ENCODE measurements at places on chromosomes 2 and 18. TPM values are rescaled to one million over a fixed set of nuclear protein-coding genes. Genes with fewer than 3 reads are reported as not detected.
A peak's percentile ranks its signal among the peaks of the same experiment; 100 is the strongest.

The ABCG8 gene
- not detected for total RNA-seq

The APCDD1 gene
- total RNA-seq, result 73.2 TPM

The DNAJC5G gene
- total RNA-seq, result 0.59 TPM

The FAM228A gene
- 0.51 TPM for total RNA-seq

The ST6GAL2 gene
- total RNA-seq, result 0.67 TPM

The NETO1 gene
- not detected for total RNA-seq

The DES gene
- total RNA-seq, result 12,280 TPM

The FER1L5 gene
- not detected for total RNA-seq

The CCDC74A gene
- 3.9 TPM for total RNA-seq

The SLC14A1 gene
- total RNA-seq, result 23.9 TPM

The SP5 gene
- total RNA-seq, result 0.33 TPM

The LOXHD1 gene
- total RNA-seq, result not detected

The YES1 gene
- total RNA-seq, result 20.3 TPM

The C1GALT1C1L gene
- total RNA-seq, result 0.98 TPM

The HNMT gene
- total RNA-seq, result 8.0 TPM

The NEU2 gene
- not detected for total RNA-seq

The LCLAT1 gene
- 13.2 TPM for total RNA-seq

The MC4R gene
- total RNA-seq, result not detected

The CCDC68 gene
- total RNA-seq, result 8.0 TPM

GRCh38 chr18:79070486-79070885 is 1.3 kb downstream of the ATP9B start:
- DNase-seq, result no peak

GRCh38 chr2:78967294-78967693 is 58.2 kb upstream of the REG3G start:
- no peak for DNase-seq

- no peak for DNase-seq
These were observed 27.9 kb upstream of the PTMA start for GRCh38 chr2:231680285-231680991.

DNA sequence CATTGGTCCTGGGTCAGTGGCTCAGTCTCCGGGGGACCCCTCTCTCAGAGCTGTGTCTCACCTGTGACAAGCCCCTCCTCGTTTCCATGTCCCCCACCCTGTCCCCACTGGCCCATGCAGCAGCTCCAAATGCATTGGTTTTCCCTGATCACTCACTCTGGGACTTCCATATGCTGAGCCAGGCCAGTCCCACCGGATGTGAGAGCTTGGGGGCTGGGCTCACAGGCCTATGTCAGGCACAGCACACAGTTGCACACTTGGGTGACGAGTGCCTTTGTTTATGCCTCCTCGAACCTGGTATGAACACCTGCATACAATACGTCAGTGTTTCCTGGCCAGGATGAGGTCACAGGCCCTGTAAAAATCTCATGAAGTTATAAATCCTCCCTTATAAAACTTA is 232.5 kb downstream of the TFCP2L1 start:
- no peak for DNase-seq

- DNase-seq, result no peak
These were observed 6.8 kb downstream of the PPP1CB start for GRCh38 chr2:28758459-28758858.

GRCh38 chr2:174492963-174493431 is 6.2 kb upstream of the GPR155 start:
- DNase-seq, result no peak

- DNase-seq, result no peak
These were observed 92.5 kb downstream of the FHOD3 start for GRCh38 chr18:36389811-36390581.

- no peak for DNase-seq
These were observed 26.8 kb downstream of the RUFY4 start for GRCh38 chr2:218095853-218096252.

GRCh38 chr2:213429516-213429915 is 145.3 kb downstream of the SPAG16 start:
- DNase-seq, result no peak

GRCh38 chr2:203819434-203820133 is 48.0 kb upstream of the CTLA4 start:
- DNase-seq, result no peak

- no peak for DNase-seq
These were observed 20.6 kb upstream of the ST8SIA3 start for GRCh38 chr18:57331718-57332117.

DNA sequence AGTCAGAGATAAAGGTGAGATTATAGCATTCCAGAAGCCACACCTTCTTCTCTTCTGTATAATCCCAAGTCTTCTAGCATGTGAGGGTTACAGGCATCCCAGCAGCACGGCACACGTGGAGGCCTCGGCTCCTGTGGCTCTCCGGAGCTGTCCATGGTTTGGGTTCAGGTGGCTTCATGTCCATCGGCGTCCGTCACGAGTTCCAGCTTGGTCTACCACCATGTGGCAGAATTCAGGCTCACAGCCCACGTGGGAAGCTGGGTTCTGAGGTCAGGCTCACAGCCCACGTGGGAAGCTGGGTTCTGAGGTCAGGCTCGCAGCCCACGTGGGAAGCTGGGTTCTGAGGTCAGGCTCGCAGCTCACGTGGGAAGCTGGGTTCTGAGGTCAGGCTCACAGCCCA is 378.3 kb upstream of the SALL3 start:
- no peak for DNase-seq

DNA sequence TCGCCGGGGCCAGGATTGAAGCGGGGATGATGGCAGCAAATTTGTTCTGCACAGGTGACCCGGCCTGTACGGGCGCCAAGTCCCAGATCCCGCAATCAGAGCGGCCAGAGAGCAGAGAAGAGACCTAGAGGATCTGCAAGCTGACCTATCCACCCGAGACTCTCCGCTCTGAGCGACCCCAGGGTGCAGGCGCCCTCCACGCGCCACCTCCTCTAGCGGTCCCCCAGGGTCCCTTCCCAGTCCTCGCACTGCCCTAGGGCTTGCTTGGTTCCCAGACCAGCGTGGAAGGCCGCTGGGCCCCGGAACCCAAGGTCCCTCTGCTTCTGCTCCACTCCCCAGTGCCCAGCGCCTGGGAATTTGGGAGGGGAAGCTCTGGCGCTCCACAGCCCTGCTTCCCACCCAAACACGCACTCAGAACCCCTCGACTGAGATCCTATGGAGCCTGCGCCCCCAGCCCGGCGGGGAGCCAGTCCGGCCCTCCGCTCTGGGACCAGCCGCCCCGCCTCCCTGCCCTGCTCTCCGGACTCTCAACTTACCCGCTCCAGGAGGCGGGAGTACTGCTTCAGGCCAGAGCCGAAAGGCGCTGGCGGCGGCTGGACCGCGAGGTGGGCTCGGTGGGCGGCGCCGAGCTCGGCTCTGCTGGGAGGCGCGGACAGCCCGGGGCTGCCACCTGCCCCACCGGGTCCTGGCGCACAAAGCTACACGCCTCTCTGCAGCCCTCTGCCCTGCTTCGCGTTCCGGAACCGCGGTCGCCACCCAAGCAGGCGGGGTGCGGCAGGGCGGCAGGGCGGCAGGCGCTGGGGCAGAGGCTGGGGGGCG is 3.0 kb upstream of the SIX3 start:
- DNase-seq, result no peak

- DNase-seq, result no peak
These were observed 45.3 kb upstream of the UGP2 start for GRCh38 chr2:63796366-63796765.

- no peak for DNase-seq
These were observed 30.3 kb downstream of the MGAT5 start for GRCh38 chr2:134284119-134284670.

- no peak for DNase-seq
These were observed 27.3 kb downstream of the RPL37A start for GRCh38 chr2:216525972-216526371.

DNA sequence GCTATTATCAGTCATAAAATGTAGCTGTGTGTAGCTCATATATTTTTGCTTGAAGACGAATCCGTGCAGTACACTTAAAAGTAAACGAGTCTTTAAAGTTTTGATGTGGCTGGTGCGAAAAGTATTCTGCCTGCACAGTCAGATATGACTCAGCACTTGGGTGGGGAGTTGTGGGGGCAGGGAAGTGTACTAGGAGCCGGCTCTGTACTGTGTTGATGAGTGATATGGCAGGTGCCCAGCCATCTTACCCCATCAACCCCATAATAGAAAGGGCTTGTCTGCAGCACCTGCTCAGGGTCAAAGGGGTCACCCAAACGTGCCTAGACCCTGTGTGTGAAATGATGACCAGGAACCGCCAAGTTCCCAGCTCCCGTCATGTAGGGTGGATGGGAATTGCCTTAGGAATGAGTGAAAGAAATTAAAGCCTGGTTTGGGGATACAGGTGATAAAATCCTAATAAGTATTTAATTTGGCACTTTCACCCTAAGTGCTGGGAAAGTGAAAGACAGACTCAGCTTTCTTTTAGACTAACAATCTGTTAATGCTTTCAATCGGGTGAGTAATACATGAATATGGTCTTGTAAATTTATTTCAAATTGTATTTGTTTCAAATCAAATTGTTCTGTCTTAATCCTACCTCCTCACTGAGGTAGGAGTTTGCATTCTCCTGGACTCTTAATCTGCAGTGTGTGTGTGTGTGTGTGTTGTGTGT is 48.0 kb downstream of the BCL2L11 start:
- no peak for DNase-seq

- no peak for DNase-seq
These were observed 13.0 kb downstream of the MTERF4 start for GRCh38 chr2:241088791-241089732.

GRCh38 chr2:227817850-227818674 is 4.4 kb downstream of the CCL20 start:
- DNase-seq, result peak; percentile 99

DNA sequence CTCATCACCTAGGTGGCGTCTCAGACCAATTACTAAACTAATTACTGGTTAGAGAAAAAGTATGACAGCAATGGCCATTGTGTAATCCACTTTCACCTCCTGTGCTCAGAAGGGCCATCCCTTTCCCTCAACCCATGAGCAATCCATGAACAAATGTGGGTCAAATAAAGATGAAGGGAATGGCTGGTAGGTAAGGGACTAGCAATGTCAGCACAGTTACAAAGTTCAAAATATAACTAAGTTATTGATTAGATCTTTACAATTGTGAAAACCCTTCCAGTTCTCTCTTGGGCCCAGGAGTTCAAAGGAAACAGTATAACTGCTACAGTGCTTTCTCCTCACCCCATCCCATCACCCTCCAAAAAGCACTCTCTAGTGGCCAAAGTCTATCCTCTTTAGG is 98.3 kb downstream of the DTNA start:
- DNase-seq, result no peak

DNA sequence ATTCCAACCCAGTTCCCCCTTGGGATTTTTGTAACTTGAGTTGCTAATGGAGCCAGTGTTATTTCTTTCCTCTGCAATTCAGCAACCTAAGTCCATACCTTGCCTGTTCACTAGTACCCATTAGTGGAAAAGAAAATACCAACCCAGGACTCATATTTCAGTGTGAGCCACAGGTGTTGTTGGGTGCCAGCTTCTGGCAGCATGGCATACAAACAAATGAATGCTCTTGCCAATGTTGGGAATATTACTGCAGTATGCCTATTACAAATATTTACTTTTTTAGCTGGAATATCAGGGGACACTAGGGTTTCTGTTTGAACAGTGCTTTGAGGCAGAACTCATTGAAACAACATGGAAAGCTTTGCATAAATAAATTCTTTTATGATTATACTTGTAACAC is 130.2 kb downstream of the NCKAP5 start:
- DNase-seq, result no peak

DNA sequence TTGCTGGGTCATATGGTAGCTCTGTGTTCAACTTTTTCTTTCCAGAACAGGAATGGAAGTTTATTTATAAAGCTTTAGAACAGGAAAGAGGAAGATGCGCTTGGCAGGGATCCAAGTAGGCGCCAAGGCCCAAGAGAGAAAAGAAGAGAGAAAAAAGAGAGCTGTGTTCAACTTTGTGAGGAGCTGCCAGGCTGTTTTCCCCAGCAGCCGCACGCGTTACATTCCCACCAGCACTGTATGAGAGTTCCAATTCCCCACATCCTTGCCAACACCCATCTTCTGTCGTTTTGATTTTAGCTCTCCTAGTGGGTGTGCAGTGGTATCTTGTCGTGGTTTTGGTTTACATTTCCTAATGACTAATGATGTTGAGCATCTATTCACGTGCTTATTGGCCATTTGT is 51.4 kb downstream of the KCNF1 start:
- DNase-seq, result no peak

GRCh38 chr2:51350100-51350499 is 318.2 kb upstream of the NRXN1 start:
- no peak for DNase-seq

DNA sequence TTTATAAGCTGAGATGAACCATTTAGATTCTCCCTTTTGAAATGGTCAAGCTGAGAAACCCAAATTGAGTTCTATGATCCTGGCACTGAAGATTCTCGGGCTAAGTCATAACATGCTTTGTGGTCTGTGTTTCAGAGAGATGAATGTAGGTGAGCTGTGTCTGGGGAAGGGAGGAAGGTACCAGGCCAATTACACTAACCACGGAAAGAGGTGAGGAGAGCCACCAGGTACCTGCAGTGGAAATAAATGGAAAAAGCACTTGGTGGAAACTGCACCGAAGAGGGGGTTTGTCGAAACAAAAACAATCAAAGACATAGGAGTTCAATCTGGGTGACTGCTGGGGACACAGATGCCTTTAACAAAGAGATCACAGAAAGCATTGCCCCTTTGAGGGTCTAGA is 963 bp upstream of the MRPL44 start:
- no peak for DNase-seq

GRCh38 chr2:237900891-237901831 is 41.7 kb downstream of the RAMP1 start:
- no peak for DNase-seq

- DNase-seq, result no peak
These were observed 171.2 kb downstream of the RTP5 start for GRCh38 chr2:242040681-242041080.

GRCh38 chr2:127577973-127578372 is 42.5 kb downstream of the MYO7B start:
- DNase-seq, result peak; percentile 28

DNA sequence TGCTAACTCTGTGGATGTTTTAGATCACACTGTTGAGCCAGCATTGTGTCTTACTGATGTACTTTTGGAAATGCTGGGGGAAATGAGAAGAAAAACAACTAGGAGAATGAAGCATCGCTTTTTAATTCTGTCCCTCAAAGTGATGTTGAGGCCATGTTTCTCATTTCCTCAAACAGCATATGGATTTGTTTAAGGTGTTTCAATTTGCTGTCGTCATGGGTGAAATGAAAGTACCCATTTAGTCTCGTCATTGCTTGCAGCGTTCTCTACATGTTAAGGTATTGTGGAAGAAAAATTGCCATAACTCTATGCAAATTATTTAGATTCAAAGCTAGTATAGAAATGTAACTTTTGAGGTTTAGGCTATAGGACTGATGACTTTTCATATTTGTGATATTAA is 151.3 kb downstream of the KCTD1 start:
- no peak for DNase-seq

- DNase-seq, result no peak
These were observed 10.6 kb upstream of the ANXA4 start for GRCh38 chr2:69731147-69731970.

- DNase-seq, result no peak
These were observed 32.3 kb upstream of the CTDP1 start for GRCh38 chr18:79647307-79647706.

GRCh38 chr2:122866095-122866494 is 1110.6 kb downstream of the TSN start:
- DNase-seq, result no peak

- DNase-seq, result no peak
These were observed 140.4 kb upstream of the VRK2 start for GRCh38 chr2:57906152-57906732.

Measured in right atrium auricular region (tissue), 2 donors.